ENCODE measurements at places on chromosomes 5 and 9. TPM values are rescaled to one million over a fixed set of nuclear protein-coding genes. Genes with fewer than 3 reads are reported as not detected.

- no peak for DNase-seq
- no peaks in the 10 kb centered on the region for H3K27me3 ChIP-seq
- H3K4me3 ChIP-seq = no peak overlapping the region
- H3K36me3 ChIP-seq = no peaks in the 10 kb centered on the region
Observed at GRCh38 chr5:50702615-50703366, 36.4 kb downstream of the PARP8 start.

GRCh38 chr9:133991214-133991921 lies 756 bp downstream of the VAV2 start:
- H3K4me1 ChIP-seq = peaks cover 16% of the 10 kb centered on the region
- no peaks in the 10 kb centered on the region for H3K27me3 ChIP-seq
- peak overlapping the region; percentile 60 for H3K4me3 ChIP-seq
- peak overlapping the region; percentile 83 for H3K27ac ChIP-seq

GRCh38 chr9:114396558-114397218 lies 8.9 kb upstream of the AKNA start:
- DNase-seq = peak; percentile 14
- H3K4me3 ChIP-seq = no peak overlapping the region
- no peak overlapping the region for H3K27ac ChIP-seq
- H3K27me3 ChIP-seq = no peaks in the 10 kb centered on the region

GRCh38 chr9:108665521-108666239 lies 190.1 kb downstream of the ACTL7B start:
- no peak overlapping the region for H3K4me3 ChIP-seq
- no peak overlapping the region for H3K27ac ChIP-seq
- no peak for DNase-seq

DNA sequence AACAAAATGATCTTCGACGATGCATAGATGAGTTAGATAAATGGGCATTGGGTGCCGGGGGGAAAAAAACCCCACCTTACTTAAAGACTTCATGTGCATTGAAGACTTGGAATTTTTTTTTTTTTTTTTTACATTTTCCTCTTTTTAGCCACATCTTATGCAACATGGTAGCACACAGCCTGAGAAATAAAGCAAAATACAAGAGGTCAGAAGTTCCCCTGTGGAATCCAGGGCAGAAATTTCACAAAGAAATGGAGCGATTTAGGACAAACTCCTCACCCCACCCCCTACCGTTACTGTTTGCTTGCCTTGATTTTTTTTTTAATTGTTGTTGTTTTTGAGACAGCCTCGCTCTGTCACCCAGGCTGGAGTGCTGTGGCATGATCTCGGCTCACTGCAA lies 153.2 kb downstream of the GOLPH3 start:
- DNase-seq = no peak
- no peak overlapping the region for H3K27ac ChIP-seq
- no peaks in the 10 kb centered on the region for H3K27me3 ChIP-seq
- peaks cover 7% of the 10 kb centered on the region for H3K4me1 ChIP-seq
- no peaks in the 10 kb centered on the region for H3K36me3 ChIP-seq
- H3K4me3 ChIP-seq = no peak overlapping the region

GRCh38 chr9:126628969-126629674 lies 15.4 kb downstream of the LMX1B start:
- no peaks in the 10 kb centered on the region for H3K36me3 ChIP-seq
- no peak for DNase-seq
- H3K27ac ChIP-seq = no peak overlapping the region

DNA sequence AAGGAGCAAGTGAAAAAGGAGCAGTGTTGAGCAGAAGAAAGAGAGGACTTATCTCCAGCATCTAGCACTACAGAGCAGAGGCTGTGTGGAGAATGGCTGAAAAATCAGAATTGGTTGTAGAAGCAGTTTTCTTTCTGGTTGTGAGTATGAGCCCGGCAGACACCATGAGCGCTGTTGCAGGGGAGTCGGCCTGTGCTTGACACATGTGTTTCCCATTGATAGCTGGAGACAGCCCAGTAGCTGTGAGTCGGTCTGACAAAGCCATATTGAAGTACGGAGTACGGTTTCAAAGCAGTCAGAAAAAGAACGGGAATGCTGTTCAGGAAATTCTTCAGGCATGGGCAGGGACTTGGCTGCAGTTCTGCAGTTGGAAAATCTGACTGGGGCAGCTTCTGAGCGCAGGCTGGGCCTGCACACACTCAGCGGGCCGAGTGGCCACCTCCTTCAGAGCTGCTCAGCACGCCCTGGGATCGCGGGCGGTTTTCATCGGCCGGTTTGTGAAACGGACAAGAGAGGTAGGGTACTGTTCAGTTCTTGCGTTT lies at the start of gene SGCD:
SGCD (plus strand) TSS at position 447 of the 542 bp plus-strand sequence.
- H3K36me3 ChIP-seq = no peaks in the 10 kb centered on the region
- H3K4me3 ChIP-seq = peak within 1 kb of the TSS; percentile 38
- H3K4me1 ChIP-seq = no peaks in the 10 kb centered on the region
- peak within 1 kb of the TSS; percentile 38 for H3K27ac ChIP-seq
- DNase-seq = peak; percentile 89

GRCh38 chr9:124840300-124840833 lies 12.9 kb upstream of the WDR38 start:
- H3K4me1 ChIP-seq = peaks cover 2% of the 10 kb centered on the region
- DNase-seq = no peak
- no peaks in the 10 kb centered on the region for H3K36me3 ChIP-seq
- no peak overlapping the region for H3K4me3 ChIP-seq
- no peak overlapping the region for H3K27ac ChIP-seq

DNA sequence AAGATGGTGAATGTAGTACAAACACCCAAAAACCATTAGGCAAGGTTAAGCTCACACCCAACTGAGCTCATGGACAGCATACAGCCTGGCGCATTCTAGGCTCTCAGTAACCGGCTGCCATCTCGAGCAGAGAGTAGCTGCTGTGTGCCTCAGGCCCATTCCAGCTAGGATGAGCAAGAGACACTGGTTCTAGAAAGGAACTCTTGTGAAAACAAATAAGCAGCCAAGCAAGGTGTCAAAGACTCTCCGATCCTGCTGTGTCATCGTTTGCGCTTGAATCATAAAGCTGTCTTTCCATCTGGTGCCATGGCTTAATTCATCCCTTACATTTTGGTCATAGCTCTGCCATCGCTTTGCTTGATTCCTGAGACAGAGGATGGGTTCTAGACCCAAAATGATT lies 135.4 kb upstream of the MSX2 start:
- H3K27ac ChIP-seq = no peak overlapping the region
- no peaks in the 10 kb centered on the region for H3K4me1 ChIP-seq
- no peak for DNase-seq
- no peaks in the 10 kb centered on the region for H3K36me3 ChIP-seq

PCDHB7 gene
- 1.5 TPM for total RNA-seq

EXOSC3 gene
- 19.0 TPM for total RNA-seq

SNCAIP gene
- total RNA-seq = 5.1 TPM

PLAC8L1 gene
- total RNA-seq = not detected

GAS1 gene
- total RNA-seq = 7.4 TPM

JMY gene
- total RNA-seq = 27.2 TPM

UNC13B gene
- 38.3 TPM for total RNA-seq

IL7R gene
- total RNA-seq = 67.9 TPM

PCDHA4 gene
- total RNA-seq = 1.2 TPM

SPINK13 gene
- not detected for total RNA-seq

Measured in fibroblast of lung (primary cell).